Activated CD4-positive, CD25-positive, alpha-beta regulatory T cell treated with anti-CD3 and anti-CD28 coated beads, Interleukin-2, amount 50 U/mL, for 16 hours (primary cell): ENCODE measurements at places on chromosomes 11 and 22.

DNA sequence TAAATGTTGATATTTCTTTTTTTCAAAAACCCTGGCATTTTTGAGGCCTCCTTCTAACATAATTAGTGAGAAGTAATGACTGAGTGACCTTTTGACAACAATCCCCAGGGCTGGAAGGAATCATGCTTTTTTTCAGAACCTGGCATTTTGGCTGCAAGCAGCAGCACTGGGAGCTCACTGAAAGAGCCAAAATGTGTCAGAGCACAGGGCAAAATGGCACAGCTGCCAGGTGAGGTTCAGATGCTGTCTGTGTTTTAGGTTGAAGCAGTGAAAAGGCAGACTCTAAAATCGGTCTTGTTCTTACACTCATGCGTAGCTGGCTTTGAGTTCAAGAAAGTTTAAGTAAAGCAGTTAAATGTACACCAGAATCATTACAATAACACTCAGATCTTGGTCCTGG is 1063.8 kb downstream of the DLG2 start:
- no peak for DNase-seq

- DNase-seq, result no peak
Measured at GRCh38 chr11:65595543-65596281, at the start of gene KCNK7. Gene KCNK7, minus strand, starts transcription at chr11:65595800. Its CDS starts 28 bp downstream, at chr11:65595772.

DNA sequence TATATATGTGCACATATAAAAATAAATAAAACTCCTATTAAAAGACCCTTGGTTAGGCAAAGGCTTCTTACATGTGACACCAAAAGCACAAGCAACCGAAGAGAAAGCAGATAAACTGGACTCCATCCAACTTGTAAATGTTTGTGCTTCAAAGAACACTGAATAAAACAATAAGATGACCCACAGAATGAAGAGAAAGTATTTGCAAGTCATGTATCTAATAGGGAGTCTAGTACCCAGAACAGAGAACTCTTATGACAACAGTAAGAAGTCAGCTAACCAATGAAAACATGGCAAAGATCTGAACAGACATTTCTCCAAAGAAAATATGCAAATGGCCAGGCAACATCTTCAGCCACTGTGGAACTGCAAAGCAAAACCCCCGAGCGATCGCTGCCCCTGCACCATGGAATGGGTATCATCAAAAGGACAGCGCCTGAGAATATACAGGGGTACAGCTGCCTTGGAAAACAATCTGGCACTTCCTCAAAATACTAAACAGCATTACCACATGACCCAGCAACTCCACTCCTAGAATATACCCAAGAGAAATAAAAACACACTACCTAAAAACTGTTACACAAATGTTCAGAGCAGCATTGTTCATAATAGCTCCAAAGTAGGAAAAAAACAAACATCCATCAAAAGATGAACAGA is 17.2 kb downstream of the BRD1 start:
- DNase-seq, result no peak

DNA sequence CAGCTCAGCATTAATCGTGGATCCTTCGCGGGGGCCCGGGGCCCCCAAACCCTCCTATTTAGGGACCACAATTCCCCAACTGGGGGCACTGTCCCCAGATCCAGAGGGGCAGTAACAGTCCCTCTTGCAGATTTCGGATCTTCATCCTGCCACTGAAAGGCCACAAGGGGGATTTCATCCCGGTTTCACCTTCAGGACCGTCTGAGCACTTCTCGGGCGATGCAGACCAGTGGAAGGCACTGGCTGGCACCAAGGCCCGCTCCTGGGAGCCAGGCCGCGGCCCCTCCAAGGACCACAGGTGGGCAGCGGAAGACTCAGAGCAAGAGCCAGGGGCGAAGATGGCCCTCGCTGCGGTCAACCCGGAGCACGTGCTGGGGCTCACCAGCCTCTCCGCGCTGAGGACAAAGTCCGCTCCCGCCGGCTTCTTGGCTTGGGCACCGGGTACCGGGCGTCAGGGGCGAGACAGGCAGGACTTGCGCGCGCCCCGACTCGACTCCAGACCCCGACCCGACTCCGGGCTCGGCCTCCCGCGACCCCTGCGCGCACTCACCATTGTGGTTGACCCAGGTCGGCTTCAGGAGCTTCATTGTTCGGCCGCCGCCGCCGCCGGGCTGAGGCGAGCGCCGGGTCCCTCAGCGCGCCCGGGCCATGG is 517 bp downstream of the HIRA start:
- DNase-seq, result no peak

DNA sequence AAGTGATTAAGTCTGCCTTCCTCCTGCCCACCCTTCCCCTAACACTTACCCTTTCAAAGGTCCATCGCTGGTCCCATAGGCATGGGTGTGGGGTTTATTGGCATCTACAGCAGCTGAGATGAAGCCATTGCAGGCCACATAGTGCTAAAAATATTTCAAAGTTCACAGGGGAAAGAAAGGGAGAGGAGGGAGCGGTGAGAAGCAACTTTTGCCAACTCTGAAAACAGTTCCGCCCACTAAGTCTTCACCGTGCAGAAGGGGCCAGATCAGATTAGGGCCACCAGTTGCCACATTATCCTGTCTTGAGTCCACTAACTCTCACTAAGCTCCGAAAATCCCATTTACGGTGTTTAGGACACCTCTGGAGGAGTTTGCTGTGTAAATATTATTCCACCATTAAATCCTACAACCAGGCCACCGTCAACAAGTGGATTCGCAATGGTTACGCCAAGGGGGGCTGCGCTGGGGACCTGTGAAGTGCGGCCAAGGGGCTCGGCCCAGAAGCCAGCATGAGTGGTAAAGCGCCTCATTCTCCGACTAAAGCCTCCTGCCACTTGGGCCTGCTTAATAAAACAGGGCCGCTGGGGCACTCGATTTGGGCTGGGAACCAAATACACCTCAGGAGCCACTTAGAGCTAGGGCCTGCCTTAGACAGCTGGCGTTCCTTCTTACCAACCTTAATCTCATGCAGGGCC is 534.9 kb downstream of the MIAT start:
- no peak for DNase-seq

DNA sequence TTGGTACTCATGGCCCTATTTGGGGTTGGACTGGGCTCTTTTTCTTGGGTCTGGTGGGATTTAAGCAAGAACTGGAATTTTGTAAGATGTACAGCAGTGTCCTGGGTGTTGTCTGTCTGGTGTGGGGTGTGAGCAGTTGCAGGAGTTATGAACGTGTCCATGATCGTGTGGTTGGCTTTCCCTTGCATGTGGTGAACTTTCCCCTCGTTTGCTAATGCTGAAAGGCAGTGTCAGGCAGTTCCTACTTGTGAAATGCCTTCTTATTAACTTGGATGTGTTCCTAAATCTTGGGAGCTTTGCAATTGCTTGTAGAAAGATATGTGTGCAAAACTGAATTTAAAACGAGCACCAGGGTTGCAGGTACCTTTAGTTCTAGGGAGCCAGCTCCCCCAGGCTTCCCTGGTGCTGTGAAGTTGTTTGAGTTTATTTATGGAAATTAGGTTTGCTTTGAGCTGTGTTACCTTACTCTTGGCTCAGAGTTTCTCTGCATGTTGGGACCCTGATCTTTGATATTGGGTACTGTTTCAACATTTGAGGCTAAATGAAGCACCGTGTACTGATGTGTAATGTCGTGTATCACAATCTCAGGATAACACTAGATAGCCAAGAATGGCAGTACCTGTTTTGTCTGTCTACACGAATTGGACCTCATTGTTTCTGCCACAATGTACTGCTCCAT is 35.8 kb upstream of the HSD17B12 start:
- DNase-seq, result no peak

DNA sequence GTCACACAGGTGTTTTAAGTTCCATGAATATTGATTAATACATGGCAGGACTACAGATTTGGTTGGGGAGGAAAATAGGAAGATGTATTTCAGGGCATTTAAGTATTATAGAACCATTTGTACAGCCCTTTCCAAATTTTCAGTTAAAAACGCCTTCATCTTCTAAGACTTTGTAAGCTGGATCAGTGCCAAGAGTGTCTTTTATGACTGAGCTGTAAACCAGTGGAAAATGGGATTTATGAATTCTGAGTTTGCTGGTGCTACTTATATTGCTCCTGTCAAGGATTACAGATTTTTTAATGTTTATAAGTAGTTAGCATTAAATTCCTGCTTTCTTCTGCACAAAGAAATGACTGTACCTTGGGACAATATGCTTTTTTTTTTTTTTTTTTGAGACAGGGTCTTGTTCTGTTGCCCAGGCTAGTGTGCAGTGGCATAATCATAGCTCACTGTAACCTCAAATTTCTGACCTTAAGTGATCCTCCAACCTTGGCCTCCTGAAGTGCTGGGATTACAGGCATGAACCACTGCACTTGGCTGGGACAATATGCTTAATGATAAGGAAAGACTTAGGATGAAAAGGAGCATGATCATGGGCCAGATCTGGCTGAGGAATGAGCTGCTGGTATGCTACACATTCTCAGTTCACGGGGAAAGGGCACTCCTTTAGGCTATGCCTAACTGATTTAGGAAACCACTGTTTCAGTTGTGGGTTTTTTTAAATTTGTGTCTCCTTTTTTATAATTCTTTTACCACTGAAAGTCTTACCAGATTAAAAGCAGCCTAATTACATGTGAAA is 113.6 kb upstream of the MTNR1B start:
- DNase-seq, result no peak

DNA sequence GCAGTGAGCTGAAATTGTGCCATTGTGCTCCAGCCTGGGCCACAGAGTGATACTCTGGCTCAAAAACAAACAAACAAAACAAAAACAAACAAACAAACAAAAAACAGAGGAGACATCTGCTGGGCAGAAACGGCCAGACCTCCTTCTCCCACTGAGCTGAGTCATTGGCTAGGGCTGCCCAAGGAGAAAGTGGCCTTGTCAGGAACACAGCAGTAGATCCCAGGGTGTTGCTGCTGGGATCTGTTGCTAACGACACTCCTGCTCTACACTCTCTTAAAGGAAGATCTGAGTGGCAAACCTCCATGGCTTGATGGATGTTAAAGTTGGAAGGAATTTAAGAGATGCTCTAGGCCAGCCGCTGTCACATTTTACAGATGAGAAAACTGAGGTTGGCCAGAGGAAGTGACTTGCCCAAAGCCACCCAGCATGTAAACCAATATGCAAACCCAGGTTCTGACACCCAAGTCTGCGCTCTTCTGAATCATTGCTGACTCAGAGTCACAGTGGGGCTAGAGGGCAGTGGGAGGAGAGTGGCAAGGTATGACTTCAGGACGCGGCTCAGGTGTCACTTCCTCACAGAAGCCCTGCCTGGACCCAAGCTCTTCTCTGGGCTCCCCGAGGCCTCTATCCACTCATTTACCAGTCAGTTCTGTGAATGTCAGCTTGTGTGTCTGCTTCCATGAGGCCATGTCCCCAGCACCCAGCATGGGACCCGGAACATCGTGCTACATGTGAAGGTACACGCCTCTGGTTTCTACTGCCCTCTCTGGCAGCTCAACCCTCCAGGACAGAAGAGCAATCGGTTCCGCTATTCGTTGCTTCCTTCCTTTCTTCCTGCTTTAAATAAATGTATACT is 11.3 kb upstream of the GDPD5 start:
- DNase-seq, result no peak

DNA sequence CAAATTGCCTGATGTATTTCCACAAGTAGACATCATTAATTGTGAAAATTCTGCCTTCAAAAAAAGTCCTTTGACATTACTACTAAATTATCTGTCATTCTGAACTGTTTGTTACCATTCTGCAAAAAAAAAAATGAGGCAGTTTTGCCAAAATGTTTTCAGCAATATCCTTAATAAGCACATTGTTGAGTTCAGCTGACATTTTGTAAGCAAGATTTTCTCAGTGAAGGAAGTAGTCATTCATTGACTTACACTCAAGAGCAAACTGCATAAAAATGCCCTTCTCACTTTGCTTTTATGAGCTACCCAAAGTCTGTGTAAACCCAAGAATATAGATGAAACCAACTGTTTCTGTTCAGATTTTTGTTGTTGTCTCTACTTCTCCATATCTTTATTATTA is 125.9 kb downstream of the UVRAG start:
- no peak for DNase-seq

DNA sequence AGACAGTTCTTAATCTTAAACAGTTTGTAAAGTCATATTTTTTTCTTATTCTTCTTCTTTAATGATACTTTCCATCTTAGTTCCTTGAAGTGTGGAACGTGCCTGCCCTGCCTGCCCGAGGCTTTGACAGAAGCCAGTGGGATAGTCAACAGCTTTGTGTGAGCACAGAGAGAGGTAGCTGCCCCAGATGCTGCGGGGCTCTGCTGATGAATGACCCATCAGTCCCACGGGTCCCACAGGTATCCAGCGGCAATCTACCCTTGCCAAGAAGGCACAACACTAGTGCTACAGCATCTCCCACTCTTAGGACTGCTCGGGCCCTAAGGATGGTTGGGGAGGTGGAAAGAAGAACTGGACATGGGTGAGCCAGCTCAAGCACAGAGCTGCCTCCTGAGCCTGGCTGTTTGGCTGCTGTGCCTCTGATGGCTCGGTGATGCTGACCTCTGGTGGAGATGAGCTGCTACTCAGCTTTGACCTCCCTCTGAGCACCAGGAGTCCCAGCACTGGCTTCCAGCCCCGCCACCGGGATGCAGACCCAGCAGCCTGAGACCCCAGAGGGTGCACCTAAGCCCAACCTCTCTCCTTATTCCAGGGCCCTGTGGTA is 11.8 kb upstream of the APLNR start:
- DNase-seq, result no peak

- DNase-seq, result no peak
Measured at GRCh38 chr11:6568191-6568918, 35.1 kb downstream of the RRP8 start.

DNA sequence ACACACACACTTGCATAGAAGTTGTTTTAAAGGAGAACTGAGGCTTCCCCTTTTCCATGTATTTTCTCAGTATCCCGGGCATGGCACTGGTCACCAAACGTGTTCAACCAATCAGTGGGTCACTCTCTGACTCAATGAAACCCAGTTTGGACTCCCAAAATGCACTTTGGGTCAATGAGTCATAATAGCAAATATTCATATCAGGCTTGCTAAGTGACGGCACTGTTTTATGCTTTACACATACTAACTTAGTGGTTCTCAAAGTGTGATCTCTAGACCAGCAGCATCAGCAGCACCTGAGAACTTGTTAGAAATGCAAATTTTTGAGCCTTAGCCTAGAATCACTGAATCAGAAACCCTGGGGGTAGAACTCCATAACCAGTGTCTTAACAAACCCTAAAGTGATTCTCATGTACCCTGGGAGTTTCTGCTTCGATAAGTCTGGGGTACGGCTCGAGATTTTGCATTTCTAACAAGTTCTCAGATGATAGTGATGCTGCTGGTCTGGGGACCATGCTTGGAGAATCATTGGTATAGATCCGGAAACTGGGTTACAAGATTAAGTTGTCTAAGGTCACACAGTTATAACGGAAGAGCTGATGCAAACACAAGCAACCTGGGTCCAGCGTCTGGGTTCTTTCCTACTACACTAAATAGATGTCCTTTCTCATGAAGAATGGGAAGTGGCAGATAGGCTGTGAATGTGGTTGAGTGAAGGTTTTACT is 35.6 kb downstream of the ETS1 start:
- DNase-seq, result no peak

DNA sequence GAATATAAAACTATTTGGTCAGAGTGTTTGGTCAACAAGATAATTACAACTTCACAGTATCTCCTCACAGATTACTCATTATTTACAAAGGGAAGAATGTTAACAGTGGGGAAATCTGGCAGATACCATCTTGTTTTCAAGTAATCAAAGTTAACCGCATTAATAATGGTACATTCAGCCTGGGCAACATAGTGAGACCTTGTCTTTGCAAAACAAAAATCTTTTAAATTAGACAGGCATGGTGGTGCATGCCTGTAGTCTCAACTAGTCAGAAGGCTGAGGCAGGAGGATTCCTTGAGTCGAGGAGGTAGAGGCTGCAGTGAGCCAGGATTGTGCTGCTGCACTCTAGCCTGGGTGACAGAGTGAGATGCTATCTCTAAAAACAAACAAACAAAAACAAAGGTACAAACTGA is 78.5 kb downstream of the ACER3 start:
- DNase-seq, result no peak

- DNase-seq, result no peak
Measured at GRCh38 chr11:57370251-57370650, 10.7 kb downstream of the PRG3 start.
